CD8-positive, alpha-beta memory T cell (primary cell): ENCODE measurements at places on chromosomes 16 and 17. TPM values are rescaled to one million over a fixed set of nuclear protein-coding genes. Genes with fewer than 3 reads are reported as not detected.

- no peaks in the 10 kb centered on the region for H3K36me3 ChIP-seq
- H3K27me3 ChIP-seq = no peaks in the 10 kb centered on the region
- DNase-seq = no peak
- H3K4me3 ChIP-seq = no peak overlapping the region
- no peak overlapping the region for H3K27ac ChIP-seq
- H3K4me1 ChIP-seq = no peaks in the 10 kb centered on the region
Measured at GRCh38 chr16:46871597-46871996, 12.6 kb upstream of the GPT2 start.

DNA sequence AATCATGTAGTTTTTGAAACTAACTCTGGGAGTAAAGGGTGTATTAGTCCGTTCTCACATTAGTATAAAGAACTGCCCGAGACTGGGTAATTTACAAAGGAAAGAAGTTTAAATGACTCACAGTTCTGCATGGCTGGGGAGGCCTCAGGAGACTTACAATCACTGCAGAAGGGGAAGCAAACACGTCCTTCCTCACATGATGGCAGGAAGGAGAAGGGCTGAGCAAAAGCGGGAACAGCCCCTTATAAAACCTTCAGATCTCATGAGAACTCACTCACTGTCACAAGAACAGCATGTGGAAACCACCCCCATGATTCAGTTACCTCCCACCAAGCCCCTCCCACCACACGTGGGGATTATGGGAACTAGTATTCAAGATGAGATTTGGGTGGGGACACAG lies 256.5 kb upstream of the TNRC6C start:
- H3K27me3 ChIP-seq = no peaks in the 10 kb centered on the region
- H3K4me1 ChIP-seq = no peaks in the 10 kb centered on the region
- no peak for DNase-seq
- no peak overlapping the region for H3K4me3 ChIP-seq
- H3K36me3 ChIP-seq = no peaks in the 10 kb centered on the region

The SLC52A1 gene
- 0.64 TPM for total RNA-seq

DNA sequence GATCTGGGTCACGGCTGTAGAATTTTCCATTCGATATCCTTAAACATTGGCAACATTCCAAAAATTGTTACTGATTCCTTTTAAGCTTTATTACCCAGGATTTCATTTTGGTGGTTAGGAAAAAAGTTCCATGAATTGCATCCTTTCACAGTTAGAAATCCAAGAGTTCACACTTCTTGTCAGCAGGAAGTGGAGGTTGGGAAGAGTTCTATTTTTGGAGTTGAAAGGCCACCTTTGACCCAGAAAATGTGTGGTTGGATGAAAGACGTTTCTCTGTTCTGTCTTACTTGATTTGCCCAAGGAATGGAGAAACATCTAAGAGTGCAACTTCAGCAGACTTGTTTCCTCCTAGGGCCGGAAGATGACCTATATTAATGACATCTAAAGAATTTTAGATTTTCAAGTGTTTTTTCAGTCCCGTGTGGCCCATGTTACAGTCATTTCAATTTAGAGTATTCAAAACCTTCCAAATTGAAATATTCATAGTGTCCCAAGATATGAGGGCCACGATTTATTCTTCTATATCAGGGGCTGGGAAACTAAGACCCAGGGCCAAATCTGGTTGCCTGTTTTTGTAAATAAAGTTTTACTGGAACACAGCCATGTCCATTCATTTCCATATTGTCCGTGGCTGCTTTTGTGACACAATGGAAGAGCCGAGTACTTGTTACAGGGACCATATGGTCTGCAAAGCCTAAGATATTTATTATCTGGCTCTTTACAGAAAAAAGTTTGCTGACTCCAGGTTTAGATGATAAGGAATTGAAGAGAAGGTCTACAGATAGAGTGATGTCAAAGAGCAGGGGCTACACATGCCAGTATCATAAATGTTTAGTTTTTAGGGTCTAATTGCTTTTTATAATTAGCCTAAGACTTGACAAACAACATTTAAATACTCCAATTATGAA lies 50.2 kb downstream of the CDK5R1 start:
- no peak overlapping the region for H3K27ac ChIP-seq
- no peak for DNase-seq
- H3K4me3 ChIP-seq = no peak overlapping the region
- H3K36me3 ChIP-seq = no peaks in the 10 kb centered on the region

The GHDC gene
- 18.4 TPM for total RNA-seq

The HOXB3 gene
- total RNA-seq = 3.0 TPM

The RAP1GAP2 gene
- 1.4 TPM for total RNA-seq

The FLII gene
- 278 TPM for total RNA-seq

DNA sequence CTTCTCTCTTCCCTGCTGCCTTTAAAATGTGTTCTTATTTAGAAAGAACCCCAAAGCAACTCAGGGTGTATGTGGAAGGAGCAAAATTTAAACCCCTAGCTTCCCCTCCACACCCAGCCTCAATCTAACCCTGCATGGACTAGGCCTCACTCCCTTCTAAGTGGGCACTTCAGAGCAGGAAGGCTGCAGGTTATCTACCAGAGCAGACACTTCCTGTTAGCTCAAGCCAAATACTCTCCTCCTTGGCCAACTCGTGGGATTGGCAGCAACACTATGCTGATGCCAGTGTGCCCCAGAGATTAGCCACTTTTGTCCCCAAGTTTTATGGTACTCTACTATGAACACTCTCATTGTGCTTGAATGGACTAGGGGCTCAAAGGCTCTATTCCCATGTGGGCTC lies 35.6 kb downstream of the CCDC42 start:
- DNase-seq = no peak
- H3K4me1 ChIP-seq = no peaks in the 10 kb centered on the region
- no peak overlapping the region for H3K27ac ChIP-seq
- no peaks in the 10 kb centered on the region for H3K36me3 ChIP-seq
- H3K4me3 ChIP-seq = no peak overlapping the region

DNA sequence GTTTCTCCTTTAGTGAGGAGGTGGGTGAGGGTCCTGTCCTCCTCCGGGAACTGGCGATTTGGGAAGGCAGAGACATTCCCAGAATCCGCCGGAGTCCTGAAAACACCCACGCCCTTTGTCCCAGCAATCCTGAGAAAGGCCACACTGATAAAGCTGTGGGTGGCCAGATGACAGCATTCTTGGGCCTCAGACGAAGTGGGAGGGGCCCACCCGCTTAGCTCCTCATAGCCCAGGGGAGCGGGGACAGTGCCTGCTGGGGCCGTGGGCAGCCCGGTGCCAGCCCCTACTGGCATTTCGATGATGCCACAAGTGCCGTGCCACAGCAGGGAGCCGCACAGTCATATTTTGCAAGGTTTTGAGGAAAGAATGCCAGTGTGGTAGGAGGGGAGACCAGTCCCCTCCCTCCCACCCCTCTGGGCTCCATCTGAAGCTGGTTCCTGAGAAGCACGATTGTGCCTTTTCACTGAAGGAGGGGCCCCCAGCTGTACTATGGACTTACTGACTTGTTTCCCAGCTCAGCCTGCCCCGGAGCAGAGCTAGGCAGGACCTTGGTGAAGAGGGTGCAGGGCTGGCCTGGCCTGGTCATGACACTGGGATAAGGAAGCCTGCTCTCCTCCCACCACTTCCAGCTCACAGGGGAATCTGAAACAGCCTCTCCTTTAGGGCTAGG lies 20.9 kb upstream of the MPRIP start:
- peaks cover 17% of the 10 kb centered on the region for H3K4me1 ChIP-seq
- H3K36me3 ChIP-seq = no peaks in the 10 kb centered on the region
- H3K27ac ChIP-seq = no peak overlapping the region
- H3K27me3 ChIP-seq = no peaks in the 10 kb centered on the region
- H3K4me3 ChIP-seq = no peak overlapping the region

- peaks cover 68% of the 10 kb centered on the region for H3K4me1 ChIP-seq
- no peaks in the 10 kb centered on the region for H3K27me3 ChIP-seq
- no peak overlapping the region for H3K27ac ChIP-seq
- no peak for DNase-seq
Measured at GRCh38 chr17:76496464-76496863, 4.8 kb downstream of the RHBDF2 start.

The CACNG4 gene
- not detected for total RNA-seq

DNA sequence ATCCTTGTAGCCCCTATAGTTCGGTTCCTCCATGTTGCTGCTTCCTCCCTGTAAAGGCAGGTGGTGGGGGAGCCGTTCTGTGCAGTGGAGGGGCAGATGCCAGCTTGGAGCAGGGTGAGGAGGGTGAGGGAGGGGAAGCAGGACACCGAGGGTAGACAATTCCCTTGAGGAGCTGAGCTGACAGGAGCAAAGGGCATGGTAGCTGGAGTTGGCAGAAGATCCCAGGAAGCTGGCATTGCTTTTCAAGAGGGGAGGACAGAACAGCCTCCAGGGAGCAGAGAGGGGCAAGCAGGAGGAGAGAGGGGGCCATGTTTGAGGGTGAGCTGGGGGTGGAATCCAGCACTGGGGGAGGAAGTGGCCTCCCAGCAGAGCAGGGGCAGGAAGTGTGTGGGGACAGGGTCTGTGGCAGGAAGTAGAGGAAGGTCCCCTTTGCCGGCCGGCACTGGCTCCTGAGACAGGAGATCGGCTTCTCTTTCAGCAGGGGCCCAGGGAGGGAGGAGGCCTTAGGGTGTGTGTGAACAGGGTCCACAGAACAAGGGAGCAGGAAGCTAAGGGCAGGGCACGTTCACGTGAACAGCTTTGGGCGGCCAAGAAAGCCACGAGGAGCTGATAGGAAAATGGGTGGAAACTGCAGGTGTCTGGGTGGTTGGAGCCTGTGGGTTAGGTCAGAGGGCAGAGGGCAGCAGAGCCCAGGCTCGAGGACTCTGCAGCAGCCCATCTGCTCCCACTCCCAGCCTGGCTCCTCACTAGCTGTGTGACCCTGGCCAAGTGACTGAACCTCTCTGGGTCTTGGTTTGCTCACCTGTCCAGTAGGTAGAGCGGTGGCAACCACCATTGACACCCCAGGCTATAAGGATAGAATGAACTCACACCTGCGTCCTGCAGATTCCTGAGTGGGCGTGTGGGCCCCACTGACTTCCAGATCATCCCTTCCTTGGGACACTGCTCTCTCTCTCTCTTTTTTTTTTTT lies 17.5 kb upstream of the SPNS2 start:
- H3K27ac ChIP-seq = no peak overlapping the region
- H3K4me3 ChIP-seq = peak overlapping the region; percentile 61
- no peak for DNase-seq
- peaks cover 39% of the 10 kb centered on the region for H3K4me1 ChIP-seq

DNA sequence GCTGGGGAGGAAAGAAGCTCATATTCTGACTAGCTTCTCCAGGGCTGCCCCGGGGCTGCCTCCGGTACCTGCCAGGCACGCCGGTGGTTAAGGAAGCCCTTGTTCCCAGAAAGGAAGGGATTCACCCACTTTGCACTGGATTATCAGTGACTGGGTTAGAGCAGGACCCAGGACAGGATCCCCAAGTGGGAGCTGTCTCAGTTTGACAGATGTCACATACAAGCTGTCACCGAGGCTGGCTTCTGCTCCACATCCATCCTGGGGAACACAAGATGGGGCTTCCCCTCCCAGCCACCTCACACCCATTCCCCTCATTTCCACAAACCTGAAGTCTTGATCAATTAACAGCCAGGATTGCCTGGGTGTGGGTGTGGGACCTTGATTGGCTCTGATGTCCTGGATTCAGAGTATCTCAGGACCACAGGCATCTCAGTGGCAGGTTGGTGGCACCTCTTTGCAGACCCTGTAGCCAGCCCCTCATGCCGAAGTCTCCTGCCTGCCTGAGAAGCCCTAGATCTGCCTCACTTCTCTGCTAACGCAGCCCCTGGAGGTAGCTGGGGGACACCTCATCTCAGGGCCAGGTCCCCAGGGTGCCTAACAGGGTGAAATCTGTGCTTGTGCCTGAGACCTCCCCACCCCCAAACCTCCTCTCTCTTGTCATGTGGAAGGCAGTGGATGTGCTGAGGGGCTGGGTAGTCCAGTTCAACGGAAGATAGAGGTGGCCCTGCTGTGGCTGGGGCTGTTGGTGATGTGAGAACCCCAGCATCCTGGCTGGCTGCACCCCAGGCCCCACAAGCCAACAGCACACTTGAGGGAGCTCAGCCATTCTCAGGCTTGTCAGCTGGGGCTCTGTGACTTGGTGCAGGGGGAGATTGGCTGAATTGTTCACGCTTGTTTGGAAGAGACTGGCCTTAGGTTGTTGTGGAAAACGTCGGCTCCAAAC lies 1.4 kb downstream of the CACNG5 start:
- peaks cover 4% of the 10 kb centered on the region for H3K27me3 ChIP-seq
- H3K4me3 ChIP-seq = no peak overlapping the region
- H3K4me1 ChIP-seq = no peaks in the 10 kb centered on the region

- H3K4me1 ChIP-seq = peaks cover 4% of the 10 kb centered on the region
- no peaks in the 10 kb centered on the region for H3K36me3 ChIP-seq
- DNase-seq = no peak
- H3K4me3 ChIP-seq = no peak overlapping the region
- no peak overlapping the region for H3K27ac ChIP-seq
Measured at GRCh38 chr17:49521471-49522356, 26.6 kb downstream of the NGFR start.

- DNase-seq = no peak
- peak overlapping the region; percentile 80 for H3K27ac ChIP-seq
- H3K4me3 ChIP-seq = peak overlapping the region; percentile 82
- peaks cover 21% of the 10 kb centered on the region for H3K4me1 ChIP-seq
- no peaks in the 10 kb centered on the region for H3K27me3 ChIP-seq
Measured at GRCh38 chr17:82291582-82292250, 18.2 kb upstream of the CSNK1D start.

- H3K27me3 ChIP-seq = no peaks in the 10 kb centered on the region
- peak overlapping the region; percentile 73 for H3K27ac ChIP-seq
- DNase-seq = no peak
- H3K4me3 ChIP-seq = peak overlapping the region; percentile 96
- H3K36me3 ChIP-seq = no peaks in the 10 kb centered on the region
Measured at GRCh38 chr16:11586378-11586855, 302 bp downstream of the LITAF start.

- no peaks in the 10 kb centered on the region for H3K36me3 ChIP-seq
- H3K27me3 ChIP-seq = no peaks in the 10 kb centered on the region
- no peak overlapping the region for H3K4me3 ChIP-seq
Measured at GRCh38 chr17:17041018-17041521, 1.2 kb upstream of the MPRIP start.

DNA sequence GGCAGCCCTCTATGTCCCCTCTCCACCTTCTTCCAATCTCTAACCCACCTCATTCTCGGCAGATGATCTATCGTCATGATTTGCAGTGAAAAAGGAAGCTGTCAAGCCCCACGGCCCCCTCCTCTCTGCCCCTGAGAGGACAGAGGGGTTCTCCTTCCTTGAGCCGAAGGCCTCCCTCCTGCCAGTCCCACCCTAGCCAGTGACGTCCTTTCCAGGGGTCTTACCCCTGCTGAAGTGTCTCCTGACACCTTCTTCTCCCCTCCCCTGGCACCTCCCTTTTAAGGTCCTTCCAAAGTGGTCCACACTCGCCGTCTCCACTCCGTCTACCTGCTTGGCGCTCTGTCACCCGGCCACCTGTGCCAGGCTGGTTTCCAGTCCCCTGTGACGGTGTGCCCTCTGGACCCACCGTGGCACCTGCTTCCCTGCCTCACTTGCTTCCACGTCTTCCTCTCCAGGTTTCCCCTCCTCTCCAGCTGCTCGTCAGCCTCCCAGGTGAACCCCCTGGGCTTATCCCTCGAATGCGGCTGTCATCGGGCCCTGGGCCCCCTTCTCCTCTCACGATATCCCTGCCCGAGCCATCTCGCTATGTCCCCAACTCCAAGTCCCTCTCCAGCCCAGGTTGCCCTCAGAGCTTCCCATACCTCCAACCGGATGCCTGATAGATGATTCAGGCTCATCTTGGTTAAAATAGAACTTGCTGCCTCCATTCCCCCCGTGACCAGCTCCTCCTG lies 5.7 kb downstream of the CCDC102A start:
- peak overlapping the region; percentile 66 for H3K27ac ChIP-seq
- H3K36me3 ChIP-seq = no peaks in the 10 kb centered on the region
- peak overlapping the region; percentile 56 for H3K4me3 ChIP-seq
- H3K4me1 ChIP-seq = peaks cover 64% of the 10 kb centered on the region

The FADS6 gene
- total RNA-seq = not detected
